ENCODE measurements at places on chromosomes 1 and 21.

DNA sequence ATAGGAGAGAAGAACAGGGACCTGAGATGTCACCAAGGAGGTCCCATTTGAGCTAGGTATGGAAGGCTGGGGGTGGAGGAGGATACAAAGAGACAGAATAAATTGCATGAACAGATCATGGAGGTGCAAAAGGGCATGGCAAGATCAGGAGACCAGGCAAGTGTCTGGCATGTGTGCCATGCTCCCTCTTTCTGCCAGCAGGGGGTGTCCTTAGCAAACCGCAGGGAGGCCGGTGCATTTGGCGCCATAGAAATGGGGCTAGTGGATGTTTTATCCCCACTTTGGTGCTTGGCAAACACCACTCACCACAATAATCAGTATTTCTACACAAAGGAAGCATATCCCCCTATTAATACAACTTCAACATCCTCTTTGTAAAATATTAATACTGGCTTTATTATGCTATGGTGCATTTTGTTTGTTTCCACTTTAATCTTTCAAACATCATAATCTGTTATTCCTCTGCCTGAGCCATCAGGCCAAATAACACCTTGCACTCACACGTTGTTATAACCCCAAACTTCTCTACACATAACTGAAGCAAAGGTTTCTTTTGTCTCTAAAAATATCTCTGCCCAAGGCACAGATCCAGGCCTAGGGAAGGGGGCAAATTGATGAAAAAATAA lies 25.9 kb downstream of the S100A6 start:
- DNase-seq: peak; percentile 30

DNA sequence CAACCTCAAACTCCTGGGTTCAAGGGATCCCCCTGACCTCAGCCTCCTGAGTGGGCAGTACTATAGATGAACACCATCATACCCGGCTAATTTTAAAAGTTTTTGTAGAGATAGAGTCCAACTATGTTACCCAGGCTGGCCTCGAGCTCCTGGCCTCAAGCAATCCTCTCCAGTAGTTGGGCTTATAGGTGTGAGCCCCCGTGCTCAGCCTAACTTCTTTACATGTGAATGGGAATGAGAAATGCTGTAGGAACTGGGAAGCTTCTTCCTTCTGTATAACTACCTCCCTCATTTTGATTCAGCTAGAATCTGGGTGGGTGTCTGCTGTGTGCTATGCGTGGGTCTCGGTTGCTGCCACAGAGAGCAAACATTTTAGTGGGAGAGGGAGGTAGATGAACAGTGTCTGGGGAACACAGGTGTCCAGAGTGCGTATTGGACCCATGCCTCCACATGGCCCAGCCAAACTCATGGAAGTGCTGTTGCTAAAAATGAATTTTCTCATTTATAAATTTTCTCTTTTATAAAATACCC lies 150.6 kb downstream of the NOS1AP start:
- DNase-seq: no peak

DNA sequence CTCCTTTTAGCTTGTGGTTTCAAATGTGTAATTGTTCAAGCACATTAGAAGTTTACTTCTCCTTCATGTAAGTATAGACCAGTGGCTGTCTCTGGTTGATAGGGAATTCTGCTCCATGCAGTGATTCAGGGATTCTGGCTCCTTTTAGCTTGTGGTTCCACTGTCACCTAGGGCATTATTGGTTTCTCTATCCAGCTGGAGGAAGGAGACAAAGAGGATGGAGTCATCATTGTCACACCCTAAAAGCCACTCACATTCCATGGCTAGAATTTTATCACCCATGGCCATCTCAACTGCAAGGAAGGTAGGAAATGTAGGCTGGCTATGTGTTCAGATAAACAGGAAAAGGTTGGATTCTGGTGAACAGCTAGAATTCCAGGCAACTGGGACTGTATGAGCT lies 131.2 kb downstream of the URB2 start:
- no peak for DNase-seq

DNA sequence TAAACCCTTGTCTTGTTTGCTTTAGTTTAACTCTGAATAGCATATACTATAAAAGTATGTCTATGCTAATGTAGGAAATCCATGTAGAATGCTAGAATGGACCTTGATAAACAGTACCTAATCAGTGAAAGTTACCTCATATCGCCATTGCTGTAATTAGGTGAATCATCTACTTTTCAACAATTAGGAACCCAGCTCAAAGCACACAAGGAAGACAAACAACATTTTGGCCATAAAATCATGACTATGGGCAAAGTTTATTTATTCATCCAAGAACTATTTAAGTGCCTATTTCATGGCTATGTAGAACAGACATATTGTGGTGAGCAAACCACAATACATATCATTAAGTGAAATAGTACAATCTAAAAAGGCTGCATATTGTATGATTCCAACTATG lies 1043.2 kb downstream of the BRINP3 start:
- DNase-seq: no peak

DNA sequence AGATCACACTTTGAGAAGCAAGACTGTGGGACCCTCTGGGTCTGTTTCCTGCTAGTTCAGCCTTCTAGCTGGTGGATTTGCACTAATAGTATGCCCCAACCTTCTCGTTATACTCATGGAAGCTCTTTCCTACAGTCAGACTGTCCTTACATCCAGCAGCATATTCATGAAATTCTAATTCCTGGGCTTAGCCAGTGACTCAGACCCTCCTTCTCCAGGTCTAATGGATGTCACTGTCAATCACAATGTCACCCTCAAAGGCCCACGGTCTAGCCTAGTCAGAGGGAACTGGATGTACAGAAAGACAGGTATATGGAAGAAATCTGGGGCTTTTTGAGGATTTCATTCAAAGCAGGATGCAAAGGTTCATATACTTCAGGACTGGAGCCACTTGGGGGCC lies 72.4 kb downstream of the KCNJ15 start:
- DNase-seq: no peak

DNA sequence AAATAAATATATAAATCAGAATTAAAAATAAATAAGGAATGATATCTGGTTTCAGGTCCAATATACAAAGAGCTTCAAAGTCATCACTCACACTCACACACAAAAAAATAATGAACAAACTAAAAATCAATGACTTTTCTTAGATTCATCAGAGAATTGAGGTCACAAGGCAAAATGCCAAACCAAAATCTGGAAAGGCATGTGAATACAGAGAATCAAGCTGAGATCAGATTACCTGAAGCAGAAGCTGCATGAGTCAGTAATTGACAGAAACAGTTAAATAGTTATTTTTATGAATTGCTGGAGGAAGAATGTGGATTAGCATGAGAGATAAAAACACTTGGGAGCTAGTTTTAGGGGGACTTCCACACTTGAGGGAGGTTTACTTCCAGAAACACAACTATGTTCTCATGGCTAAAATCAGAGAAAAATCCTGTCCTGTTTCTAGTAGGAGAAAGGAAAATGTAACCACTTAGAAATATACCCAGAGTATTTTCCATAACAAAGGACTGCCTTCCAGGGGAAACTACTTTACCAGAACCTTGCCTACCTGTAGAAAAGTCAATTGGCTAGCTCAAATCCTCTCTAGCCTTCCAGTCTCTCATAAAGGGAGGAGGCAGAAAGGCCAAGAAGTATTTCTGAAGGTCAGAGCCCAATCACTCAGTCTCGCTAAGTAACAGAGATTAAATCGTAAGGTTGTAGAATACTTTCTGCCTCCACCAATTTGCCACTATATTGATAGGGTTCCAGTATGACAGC lies 536.6 kb upstream of the NR5A2 start:
- DNase-seq: no peak

- DNase-seq: no peak
Measured at GRCh38 chr21:22444990-22445389, 1446.8 kb downstream of the NCAM2 start.

DNA sequence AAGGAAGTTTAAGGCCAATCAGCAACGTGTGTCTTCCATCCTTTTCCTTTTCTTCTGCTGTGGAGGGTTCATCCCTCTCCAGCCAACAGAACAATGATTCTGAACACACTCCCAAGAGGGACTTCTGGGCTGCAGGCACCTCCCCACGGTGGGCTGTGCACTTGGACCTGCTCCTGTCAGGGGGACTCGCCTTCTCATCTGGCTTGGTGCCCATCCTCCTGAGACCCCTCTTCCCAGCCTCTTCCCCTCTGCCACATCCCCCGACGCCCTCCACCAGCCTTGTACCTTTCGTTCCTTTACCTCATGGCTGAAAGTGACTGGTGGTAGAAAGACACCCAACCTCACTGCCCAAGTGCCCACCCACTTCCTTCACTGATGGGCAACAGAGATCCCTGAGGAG lies 26.0 kb upstream of the SLAMF9 start:
- DNase-seq: no peak

DNA sequence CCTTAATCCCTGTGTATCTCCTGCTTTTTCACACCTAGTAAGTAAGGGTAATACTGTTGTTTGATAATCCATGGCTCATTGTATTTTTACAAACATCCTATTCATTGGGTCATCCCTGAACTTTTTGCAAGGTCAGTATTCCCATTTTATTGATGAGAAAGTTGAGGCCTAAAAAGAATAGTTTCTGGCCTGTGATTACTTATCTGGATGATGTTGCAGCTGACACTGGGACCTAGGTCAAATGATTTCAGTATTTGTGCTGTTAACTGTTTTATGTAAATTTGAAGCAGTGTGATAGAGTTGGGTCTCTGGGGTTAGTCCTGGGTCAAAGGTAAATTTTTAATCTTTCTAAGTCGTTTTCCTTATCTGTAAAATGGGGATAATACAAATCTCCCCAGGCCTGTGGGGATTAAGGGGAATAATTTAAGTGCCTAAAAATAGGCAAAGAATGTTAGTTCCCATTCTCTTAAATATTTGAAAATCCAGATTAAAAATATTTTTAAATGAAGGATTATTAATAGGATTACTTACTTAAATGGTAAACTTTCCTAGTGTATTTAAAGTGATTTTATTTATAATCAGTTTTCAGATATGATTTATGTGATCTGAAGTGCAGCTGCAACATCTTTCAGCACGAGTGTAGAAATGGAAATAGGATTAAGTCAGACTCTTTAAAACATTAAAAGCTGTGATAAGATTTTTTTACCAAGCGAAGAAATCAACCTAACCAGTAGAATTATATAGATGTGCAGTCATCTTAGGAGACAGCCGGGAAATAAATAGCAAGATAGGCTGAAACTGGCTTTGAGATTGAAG lies 4.3 kb downstream of the PPP2R5A start:
- DNase-seq: no peak

- no peak for DNase-seq
Measured at GRCh38 chr1:118143121-118143520, 41.9 kb downstream of the SPAG17 start.

DNA sequence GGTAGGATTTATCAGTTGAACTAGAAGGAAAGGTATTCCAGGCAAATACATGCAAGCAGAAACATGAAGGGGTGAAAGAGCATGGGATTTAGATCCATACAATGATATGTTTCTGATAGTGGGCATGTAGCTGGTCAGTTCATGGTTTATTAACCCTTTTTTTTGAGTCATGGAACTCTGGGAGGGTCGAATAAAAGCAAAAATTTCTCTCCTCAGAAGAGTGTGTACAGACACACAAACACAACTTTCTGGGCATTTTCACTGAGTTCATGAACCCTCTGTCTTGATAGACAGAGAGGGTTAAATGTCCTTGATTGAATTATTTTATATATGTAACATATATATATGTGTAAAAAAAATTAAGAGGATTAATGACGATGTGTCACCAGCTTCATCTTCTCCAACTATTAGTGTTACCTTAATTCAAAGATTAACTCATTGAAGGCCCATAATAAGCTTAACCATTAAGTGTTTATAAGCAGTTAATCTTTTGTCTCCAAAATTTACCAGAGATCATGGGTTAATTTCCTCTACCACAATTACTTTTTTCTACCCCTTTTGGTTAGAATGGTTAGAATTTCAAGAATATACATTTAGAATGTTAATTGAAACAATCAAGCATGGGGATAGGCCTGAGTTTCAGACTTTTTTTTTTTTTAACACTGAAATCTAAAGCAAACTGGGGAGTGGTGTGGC lies 4.6 kb downstream of the JUN start:
- DNase-seq: no peak

DNA sequence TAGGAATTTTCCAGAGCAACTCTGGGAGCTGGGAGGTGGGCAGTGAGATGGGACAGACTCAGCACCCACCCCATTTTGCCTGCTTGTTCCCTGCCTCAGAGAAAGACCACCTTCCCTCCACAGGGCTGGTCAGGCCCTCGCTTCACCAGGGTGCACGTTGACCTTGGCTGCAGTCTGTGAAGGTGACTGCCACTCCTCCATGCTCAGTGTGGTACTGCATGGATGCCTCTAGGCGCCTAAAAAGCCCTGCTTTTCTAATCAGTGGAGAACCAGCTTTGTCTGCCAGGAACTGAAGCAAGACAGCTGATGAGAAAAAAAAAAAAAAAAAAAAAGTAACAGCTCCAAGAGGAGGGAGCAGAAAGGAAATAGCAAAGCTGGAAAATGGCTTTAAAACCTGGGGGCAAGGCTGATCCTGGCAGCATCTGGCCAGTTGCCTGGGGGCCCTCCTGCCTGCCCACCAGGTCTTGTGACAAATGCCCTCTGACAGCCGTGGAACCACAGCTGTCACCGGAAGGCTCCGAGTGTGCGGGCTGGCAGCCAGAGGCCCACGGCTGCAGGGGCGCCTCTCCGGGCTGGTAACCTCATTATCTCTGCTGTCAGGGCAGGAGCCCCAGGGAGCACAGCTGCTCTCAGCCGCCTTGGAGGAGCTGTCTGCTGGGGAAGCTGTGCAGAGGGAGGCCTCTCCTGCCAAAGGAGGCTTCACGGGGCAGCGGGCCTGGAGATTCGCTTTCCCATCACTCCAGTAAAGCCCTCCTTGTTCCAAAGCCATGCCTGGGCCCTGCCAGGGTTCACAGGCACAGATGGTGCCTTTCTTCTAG lies 13.7 kb downstream of the KIAA1614 start:
- DNase-seq: no peak

DNA sequence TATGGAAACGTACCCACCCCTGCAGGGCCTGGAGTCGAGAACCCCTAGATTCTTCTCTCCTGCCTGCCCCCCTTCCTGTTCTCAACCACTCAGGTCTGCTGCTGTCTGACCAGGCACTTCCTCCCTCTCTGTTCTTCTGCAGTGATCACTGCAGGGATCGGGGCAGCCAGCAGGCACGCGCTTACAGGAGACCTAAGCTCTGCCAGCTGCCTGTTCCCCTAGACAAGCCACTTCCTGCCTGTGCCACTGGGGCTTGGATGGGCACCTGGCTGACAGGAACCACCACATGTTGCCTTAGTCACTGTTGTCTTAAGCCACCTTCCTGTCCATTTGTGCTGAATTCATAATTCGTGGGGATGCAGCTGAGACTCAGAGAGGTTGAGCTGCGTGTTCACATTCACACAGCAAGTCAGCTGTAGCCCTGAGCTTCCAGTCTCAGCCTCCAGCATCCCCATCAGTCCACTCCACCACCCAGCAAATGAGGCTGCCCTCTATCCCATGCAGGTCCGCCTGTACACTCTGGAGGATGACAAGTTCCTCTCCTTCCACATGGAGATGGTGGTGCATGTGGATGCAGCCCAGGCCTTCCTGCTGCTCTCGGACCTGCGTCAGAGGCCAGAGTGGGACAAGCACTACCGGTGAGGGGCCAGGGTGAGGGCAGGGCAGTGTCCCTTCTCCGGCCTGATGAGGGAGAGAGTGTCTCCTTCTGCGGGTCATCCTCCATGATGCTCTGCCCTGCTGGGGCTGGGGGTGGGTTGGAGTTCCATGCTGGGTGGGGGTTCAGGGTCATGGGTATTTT lies 18.6 kb downstream of the FAM151A start:
- no peak for DNase-seq

Data from GM18507 (cell line).